ENCODE measurements at places on chromosomes 2 and 18.

DNA sequence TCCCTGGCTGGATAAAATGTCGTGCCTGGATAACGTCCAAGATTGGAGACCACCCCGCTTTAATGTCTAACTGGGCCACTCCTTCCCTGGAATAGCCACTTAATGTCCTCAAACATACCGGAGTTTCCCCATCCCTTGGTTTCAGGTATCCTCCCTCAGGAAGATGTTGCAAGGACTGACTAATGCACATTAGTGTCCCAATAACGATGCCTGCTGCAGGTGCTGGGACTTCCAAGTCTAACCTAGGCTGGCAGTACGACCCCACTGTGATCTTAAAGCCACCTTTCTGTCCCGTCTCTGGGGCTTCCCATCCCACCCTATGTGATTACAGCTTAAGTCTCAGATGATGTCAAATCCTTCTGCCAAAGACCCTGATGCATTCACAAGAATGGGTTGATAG is 1.1 kb upstream of the ATP6V1C2 start:
- DNase-seq = no peak

DNA sequence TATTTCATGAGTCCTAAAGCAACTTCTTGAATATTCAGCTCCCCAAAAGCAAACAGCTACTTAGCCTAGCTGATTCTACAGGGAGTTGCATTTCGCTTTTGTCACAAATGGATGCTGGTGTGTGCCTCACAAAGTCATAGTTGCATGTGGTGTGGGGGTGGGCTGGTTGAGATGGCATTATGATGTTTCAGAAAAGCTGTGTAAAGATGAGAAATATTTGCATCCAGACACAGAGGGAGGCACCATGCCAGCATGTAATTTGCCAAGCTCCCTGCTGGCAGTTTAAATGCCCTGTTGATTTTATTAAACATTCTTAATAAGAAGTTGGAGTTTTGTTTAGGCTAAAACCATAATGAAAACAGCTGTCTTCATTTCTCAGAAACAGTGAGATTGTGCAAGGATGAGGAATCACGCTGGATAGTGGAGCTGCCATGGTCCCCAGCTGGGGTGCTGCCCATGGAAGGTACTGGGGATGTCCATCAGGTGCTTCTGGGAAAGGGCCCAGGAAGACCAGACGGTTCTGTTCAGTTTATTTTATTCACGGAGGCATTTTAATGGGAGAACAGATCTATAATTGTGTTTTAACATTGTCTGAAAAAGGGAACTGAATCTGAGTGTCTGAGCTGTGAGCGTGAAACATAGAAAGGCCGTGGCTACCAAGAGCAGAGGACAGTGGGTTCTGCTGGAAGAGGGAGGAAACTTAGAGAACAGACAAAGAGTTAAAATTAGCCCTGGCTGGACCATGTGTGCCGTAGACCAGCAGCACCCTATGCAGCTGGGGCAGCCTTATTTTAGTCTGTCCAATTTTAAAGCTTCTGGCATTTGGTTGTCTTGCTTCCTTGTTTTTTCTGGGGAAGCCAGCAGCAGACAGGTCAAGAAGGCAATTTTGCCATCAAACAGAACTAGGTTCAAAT is 177.1 kb downstream of the FAM210A start:
- DNase-seq = no peak

GRCh38 chr18:33735428-33735827 is 157.4 kb downstream of the ASXL3 start:
- no peak for DNase-seq

DNA sequence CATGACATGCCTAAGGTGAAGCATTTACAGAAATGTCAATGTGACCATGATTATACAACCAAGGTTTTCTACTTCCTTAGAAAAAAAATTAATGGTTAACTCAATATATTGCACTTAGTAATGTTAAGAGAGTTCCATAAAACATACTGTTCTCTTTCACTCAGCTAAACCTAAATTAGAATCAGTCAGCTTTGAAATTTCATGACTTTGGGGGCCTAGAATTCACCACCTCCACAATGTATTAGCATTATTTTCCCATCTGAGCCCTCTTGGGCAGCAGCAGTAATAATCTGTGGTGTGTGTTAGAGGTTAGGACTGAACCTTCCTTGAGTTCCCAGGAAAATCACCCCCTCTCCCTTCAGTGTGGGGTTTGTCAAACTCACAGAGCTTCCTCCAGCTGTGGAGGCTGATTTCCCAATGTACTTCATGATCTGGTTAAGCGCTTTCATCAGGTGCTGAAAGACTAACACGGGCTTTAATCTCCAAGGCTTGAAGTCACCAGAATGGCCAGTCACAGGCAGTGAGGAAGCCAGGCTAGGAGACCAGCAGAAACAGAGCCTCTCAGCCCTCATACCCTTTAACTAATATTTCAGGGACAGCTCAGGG is 7.1 kb upstream of the UPP2 start:
- DNase-seq = no peak

GRCh38 chr2:54061272-54061671 is 54.1 kb upstream of the ACYP2 start:
- DNase-seq = no peak

DNA sequence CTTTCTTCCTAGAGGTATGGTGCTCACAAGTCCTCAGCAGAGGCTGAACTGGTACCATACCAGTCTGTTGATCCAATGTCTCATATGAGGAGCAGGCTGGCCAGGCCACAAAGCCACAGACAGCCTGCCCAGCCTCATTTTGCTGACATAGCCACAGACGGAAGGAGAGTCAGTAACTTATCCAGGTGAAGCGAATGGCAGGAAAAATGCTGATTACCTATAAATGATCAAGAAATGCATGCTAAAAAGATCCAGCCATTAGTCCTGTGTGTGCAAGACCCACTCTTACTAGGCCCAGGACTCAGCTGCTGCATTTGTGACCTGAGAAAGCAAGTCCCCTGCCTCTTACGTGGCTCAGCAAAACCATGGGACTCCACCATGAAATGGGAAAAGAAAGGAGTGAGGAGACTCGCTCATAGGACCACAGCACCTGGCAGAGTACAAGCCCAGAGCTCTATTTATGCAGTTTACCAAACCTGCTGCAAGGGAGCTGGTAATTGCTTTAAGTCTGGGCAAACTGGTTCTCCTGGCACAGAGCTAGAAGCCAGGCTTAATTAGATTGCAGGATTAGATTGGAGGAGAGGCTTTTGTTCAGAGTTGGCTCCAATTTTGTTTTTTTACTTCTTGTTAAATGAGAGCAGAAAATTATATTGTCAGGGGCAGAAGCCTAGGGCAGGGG is 19.0 kb downstream of the RHOB start:
- no peak for DNase-seq

GRCh38 chr2:46393347-46393820 is 86.0 kb upstream of the TMEM247 start:
- DNase-seq = no peak

DNA sequence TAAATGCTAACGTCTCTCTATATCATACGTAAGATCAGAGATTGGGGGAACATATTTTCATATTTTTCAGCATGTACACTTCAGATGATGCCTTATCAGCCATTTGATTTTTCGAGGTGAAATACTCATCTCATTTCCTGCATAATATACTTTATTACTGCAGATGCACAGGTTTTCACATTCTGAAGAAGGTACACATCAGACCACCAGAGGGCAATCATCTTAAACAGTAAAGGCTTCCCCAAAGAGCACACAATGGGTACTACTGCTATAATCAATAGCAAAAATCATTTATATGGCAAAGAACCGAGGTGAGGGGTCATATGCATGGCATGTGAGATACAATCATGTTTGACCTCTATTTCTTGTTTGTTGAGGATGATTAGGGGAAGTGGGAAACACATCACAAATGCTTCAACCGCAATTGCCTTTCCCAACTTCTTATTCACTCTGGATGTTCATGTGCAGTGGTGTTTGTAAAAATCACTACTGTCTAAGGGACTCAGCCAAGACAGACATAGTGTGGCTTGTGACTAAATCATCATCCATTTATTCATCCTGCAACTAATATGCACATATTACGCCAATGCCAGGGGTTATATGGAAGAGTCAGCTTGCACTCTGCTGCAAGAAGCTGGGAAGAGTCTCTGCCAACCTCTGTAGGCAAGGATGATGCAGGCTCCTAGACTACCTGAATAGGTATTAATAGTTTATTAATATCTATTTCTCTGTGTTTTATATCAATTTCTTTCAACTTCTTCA is 118.7 kb downstream of the EPB41L3 start:
- DNase-seq = no peak

DNA sequence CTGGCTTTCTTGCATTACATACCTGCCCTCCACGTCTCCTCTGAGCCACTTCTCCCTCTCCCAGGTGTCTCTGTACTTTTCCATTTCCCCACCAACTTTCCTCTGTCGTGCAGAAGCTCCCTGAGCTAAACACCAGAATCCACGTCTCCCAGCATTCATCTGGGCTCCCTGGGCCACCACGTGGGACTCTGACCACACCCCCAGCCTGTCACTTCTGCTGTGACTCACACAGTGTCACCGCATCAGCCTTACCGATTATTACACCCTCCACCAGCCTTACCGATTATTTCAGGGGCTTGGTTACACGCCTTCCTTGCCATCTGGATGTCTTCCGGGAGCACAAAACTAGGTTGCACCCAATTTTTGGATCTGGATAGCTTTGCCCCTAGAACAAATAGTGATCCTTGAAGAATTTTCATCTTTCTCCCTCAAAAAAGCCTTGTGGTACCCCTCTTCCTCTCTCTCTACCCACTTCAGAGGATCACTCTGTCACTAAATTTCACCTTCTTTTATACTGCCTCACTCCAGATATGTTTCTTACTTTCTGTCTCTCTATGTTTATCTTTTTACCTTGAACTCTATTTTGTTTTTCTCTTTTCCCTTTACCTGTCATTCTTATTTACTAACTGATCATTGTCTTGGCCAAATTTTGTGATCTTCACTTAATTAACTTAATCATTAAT is 136.9 kb upstream of the CAB39 start:
- peak; percentile 32 for DNase-seq

DNA sequence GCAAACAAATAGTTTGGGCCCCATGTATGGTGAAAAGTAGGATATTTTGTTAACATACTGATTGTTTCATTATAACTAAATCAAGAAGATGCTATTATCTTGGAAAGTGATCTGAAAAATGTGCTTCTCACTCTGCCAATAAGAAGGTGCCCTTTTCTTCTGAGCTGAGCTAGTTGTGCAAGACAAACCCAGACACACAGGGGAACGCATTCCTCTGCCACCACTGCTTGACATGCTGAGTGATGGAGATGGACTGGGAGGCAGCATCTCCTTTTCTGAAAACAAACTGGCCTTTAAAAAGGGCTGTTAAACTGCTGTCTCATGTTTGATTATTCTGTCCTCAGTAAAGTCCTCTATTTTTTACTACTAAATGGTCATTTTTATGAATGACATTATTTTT is 1989.9 kb upstream of the CELF4 start:
- no peak for DNase-seq

Measured in stimulated activated CD8-positive, alpha-beta memory T cell treated with anti-CD3 and anti-CD28 coated beads, Interleukin-15, amount 100 ng/mL, for 1 hour (primary cell).